ENCODE measurements at places on chromosomes 4 and X.
A peak's percentile ranks its signal among the peaks of the same experiment; 100 is the strongest.

- no peak for DNase-seq
Observed at GRCh38 chrX:150692831-150693724, at the start of gene MTMR1. MTMR1 (plus strand) TSS chrX:150693396; CDS start chrX:150693531, 135 bp downstream.

GRCh38 chr4:156242390-156242789 is 288.7 kb upstream of the CTSO start:
- no peak for DNase-seq

GRCh38 chrX:77975755-77976154 is 6.3 kb upstream of the PGAM4 start:
- no peak for DNase-seq

- peak; percentile 11 for DNase-seq
Observed at GRCh38 chr4:74054483-74055047, 16.1 kb upstream of the CXCL3 start.

GRCh38 chr4:119735165-119735651 is 106.6 kb upstream of the PDE5A start:
- no peak for DNase-seq

DNA sequence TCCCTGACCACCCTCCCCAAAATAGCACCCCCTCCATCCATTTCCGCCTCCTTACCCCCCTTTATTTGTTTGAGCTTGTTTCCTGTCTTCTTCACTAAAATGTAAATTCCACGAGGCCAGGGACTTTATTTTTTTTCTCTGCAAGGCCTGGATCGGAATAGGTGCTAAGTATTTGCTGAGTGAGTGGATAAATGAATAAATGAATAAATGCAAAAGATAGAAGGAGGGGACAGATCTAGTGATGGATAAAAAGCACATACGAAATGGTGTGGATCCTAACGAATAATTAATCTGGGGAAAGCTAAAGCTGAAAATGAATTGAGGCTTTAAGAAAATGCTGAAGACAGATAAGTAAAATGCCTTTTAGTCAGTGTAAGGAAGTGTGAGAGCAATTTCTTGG is 12.2 kb downstream of the CETN2 start:
- no peak for DNase-seq

DNA sequence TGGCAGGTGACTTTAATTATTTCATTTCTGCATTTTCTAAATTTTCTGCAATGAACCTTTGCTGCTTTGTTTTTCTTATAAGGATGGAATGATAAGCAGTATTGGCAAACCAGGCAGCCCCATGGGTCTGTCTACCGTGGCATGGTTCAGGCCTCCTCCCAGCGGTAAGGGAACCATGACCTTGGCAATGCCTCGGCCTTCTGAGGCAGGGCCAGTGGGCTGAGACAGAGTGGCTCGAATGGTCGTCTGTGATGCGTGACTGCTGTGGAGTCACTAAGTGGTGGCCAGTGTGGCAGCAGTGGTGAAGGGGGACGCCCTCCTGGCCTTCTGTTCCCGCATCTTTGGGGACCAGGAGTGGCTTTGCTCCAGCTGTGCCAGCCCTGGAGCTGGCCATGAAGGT is 43.6 kb upstream of the GRPEL1 start:
- DNase-seq: no peak

GRCh38 chrX:35166023-35166422 is 223.4 kb downstream of the FAM47B start:
- no peak for DNase-seq

GRCh38 chrX:67953658-67954057 is 409.8 kb downstream of the AR start:
- no peak for DNase-seq

- DNase-seq: no peak
Observed at GRCh38 chr4:1739358-1739757, 18.0 kb downstream of the TACC3 start.

- DNase-seq: no peak
Observed at GRCh38 chr4:177595386-177595785, 153.1 kb upstream of the AGA start.

- no peak for DNase-seq
Observed at GRCh38 chr4:89356086-89356485, 48.5 kb upstream of the GPRIN3 start.

GRCh38 chr4:168880811-168881595 is 129.1 kb downstream of the CBR4 start:
- DNase-seq: peak; percentile 32

GRCh38 chr4:102196221-102196620 is 149.1 kb downstream of the SLC39A8 start:
- DNase-seq: no peak

- no peak for DNase-seq
Observed at GRCh38 chrX:97189668-97190067, 306.0 kb downstream of the RPA4 start.

DNA sequence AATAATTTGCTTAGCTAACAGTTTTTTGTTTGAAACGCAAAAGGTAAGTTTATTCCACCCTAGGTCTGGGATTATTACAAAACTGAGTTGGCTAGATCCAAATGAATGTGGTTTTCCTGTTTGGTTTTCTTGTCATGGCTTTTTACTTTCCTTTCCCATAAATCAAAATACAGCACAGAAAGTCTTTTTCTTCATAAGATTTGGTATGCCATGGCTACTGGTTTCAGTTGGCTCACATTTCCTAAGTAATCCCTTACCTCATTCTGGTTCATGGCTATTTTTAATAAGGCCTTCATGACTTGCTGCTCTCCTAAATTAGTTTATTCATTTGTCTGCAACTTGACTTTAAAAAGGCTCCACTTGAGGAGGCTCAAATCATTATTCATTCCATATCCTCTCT is 12.9 kb upstream of the PAK3 start:
- no peak for DNase-seq

DNA sequence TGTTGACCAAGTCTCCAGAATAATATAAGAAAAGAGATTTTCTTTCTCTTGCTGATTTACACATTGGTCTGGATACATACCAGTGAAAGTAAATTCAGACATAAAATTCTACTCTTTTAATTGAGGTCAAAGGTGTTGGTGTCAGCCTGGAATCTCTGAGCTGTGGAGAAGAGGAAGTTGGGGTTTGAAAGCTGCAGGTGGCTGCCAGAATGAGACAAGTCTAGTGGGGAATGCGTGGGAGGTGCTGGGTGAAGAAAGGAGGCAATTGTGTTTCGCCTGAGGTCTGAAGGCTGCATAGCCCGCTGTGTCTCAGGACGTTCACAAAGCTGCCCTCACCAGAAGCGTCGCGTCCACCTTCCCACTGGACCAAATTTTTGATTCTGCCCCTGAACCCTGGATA is 31.2 kb downstream of the PHEX start:
- no peak for DNase-seq

GRCh38 chr4:106186201-106186600 is 129.8 kb downstream of the TBCK start:
- DNase-seq: no peak

GRCh38 chrX:77436271-77436670 is 10.9 kb upstream of the FGF16 start:
- DNase-seq: no peak

DNA sequence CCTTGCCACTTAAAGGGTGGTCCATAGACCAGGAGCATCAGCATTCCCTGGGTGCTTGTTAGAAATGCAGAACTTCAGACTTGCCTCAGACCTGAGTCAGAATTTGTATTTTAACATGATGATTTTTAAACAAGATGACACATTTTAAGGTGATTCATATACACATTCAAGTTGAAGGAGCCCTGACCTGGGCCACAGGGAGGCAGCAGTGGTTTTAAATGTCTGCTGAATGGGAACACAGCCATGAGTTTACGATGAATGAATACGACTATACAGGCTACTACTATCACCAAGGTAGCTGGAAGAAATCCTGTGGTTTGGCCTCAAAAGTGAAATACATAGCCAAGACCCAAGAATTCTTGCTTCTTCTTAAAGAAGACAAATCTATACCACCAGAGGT is 2.9 kb downstream of the HDAC8 start:
- no peak for DNase-seq

GRCh38 chrX:42119076-42119475 is 195.7 kb upstream of the CASK start:
- no peak for DNase-seq

DNA sequence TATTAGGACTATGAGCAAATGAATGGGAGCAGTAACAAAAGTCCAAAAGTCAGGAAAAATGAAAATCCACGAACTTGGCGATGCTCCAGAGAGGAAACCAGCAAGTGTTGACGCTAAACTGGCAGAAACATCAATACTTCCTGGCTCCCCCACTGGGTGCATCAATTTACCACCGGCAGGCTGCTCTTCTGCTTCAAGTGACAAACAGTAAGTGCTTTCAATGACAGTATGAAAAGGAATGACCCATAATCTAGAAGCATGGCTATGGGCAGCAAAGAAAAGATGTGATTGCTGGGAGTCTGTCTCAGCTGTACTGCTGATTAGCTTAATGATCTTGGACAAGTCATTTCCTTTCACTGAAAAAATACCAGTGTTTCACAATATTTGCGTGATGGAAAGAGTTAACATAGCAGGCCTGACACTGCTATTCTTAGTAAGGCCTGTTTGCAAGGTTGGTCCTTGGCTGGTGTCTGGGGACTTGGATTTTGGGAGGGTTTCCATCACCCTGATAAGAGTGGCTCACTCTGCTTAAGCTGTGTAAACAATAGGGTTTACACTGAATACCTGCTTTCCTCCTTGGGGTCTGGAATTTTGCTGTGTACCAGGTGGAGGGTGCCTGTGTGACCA is 8.7 kb downstream of the ATP11C start:
- DNase-seq: no peak

DNA sequence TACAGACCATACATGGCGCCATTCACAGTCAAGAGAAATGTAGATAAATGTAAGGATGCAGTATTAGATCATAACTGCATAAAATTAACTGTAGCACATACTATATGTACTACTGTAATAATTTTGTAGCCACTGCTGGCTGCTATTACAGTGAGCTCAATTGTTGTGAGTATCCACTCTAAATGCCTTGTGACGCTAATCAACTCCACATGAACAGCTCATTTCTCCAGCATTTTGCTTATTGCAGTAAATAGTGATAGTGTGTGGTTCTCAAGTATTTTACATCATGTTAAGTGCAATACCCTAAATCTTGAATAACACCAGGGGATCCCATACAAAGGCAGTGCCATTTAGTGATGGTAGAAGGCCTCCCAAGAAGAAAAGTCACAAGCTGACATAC is 21.2 kb downstream of the FGFBP1 start:
- no peak for DNase-seq

DNA sequence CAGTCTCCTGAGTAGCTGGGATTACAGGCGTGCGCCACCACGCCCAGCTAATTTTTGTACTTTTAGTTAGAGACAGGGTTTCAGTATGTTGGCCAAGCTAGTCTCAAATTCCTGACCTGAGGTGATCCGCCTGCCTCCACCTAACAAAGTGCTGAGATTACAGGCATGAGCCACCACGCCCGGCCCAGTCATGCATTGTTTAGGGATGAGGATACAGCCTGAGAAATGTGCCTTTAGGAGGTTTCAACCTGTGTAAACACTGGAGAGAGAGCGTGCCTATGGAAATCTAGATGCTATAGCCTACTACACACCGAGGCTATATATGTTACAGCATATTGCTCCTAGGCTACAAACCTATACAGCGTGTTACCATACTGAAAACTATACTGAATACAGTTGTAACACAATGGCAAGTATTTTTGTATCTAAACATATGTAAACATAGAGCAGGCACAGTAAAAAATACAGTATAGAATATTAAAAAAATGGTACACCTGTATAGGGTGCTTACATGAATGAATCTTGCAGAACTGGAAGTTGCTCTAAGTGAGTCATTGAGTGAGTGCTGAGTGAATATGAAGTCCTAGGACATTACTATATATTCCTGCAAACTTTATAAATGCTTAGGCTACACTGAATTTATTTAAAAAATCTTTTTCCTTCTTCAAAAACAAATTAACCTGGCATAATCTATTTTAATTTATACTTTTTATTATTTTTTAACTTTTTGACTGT is 588.2 kb upstream of the ADGRL3 start:
- DNase-seq: no peak

DNA sequence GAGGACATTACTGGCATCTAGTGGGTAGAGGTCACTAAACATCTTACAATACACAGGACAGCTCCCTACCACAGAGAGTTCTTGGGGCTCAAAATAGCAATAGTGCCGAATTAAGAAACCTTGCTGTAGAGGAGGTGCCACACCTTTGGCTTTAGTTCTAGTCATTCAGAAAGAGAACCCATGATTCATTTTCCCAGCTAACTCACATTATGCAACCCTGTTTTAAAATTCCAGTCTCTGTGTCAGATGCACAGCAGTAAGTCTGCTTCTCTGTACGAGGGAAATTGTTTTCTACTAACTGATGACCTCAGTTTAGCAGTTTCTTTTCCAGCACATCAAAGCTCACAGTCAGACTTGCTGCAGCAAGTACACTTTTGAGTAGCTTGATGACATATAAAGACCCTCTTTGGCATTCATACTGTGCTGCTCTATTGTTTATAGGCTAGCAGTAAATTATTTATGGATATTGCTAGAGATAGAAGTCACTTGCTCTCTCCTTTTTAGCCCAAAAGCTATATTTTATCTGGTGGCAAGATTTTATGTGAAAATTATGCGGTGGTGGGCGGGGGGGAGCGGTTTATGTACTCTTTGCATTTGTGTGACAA is 487.8 kb upstream of the MAGEB18 start:
- no peak for DNase-seq

DNA sequence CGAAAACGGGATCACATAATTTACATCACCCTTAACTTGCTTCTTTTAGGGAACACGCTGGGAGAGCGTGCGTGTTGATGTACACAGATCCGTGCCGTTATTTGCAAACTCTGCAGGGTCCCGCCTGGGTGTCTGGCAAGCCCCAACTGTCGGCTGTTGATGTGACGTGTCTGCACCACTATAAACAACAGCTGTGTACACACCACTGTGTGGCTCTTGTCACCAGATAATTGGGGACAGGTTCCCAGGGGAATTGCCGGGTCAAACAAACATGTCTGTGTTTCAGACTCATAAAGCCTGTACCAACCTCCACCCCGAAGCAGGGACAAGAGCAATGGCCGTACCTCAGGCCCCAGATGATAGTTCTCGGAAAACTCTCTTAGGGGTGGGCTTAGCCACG is 105.0 kb upstream of the AFAP1 start:
- DNase-seq: no peak

DNA sequence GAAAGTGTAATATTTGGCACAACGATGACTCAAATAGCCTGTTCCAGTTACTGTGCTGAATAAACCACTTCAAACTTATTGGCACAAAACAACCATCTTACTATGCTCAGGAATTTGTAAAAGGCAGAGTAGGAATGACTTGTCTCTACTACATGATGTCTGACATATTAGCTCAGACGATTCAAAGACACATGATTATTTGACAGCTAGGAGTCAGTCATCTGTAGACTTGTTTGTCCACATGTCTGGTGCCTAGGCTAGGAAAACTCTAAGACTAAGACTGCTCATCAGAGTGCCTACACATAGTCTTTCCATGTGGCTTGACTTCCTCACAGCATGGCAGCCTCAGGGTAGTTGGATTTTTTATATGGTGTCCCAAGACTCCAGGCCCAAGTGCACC is 154.5 kb downstream of the FANCB start:
- no peak for DNase-seq

DNA sequence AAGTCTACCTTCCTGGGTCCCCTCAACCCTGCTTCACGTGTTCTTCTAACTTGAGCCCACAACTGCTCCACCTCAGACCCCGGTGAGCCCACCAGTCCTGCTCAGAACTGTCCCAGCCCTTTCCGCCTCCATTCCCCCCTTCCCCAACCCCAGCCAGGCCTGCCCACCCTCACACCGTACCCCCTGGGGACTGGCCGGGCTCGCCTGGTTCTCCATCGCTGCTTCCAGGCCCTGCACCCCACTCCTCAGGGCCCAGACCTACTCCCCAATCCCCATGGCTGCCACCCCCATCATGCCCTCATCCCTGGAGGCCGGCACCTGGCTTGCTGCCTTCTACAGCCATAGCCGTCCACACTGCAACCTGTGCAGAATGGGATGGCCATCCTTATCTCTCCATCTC is 23.4 kb downstream of the ADRA2C start:
- DNase-seq: no peak
